Right renal cortex interstitium (tissue), 3 donors: ENCODE measurements at places on chromosomes 4 and X. TPM values are rescaled to one million over a fixed set of nuclear protein-coding genes. Genes with fewer than 3 reads are reported as not detected.

GRCh38 chr4:48153791-48154550 lies 19.9 kb upstream of the TXK start:
- DNase-seq = no peak

DNA sequence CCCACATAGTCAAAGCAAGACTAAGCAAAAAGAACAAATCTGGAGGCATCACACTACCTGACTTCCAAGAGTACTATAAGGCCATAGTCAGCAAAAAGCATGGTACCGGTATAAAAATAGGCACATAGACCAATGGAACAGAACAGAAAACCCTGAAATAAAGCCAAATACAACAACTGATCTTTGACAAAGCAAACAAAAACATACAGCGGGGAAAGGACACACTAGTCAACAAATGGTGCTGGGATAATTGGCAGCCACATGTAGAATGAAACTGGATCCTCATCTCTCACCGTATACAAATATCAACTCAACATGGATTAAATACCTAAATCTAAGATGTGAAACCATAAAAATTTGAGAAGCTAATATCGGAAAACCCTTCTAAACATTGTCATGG lies 819.3 kb upstream of the FRG1 start:
- no peak for DNase-seq

DNA sequence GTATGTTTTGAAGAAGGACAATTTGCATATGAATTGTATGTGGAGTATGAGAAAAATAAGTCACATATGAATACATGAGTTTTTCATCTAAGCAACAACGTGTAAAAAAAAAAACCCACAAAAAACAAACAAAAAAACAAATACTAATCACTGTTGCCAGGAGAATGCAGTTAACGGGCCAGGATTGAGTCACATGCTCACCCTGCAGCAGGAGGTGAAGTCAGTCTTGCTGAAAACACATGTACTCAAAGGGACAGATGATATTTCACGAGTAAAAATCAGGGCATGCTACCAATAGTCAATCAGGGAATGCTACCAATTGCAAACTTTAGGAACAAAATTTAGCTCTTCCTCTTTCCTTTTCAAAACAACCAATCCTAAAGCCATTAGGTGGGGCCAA lies 10.4 kb upstream of the DCLK2 start:
- no peak for DNase-seq

GRCh38 chr4:24671849-24672248 lies 87.5 kb upstream of the DHX15 start:
- DNase-seq = no peak

HSFX2 gene
- 0.71 TPM for polyA plus RNA-seq

DNA sequence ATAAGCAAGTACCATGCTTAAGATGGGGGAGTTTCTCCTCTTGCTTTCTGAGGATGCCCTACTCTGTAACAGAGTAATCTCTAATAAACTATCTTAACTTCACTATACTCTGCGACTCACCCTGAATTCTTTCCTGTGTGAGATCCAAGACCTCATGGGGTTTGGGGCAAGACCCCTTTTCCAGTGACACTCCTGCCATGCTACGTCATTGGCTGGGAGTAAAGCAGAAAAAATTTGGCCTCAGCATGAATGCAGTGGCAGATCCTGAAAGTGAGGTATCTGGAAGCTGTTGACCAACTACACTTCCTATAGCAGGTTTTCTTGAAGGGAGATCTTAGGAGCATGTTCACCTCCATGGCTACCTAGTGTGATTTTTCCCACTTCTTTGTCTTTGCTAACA lies 109.1 kb upstream of the MED14 start:
- no peak for DNase-seq

BLOC1S4 gene
- polyA plus RNA-seq = 9.4 TPM

DNA sequence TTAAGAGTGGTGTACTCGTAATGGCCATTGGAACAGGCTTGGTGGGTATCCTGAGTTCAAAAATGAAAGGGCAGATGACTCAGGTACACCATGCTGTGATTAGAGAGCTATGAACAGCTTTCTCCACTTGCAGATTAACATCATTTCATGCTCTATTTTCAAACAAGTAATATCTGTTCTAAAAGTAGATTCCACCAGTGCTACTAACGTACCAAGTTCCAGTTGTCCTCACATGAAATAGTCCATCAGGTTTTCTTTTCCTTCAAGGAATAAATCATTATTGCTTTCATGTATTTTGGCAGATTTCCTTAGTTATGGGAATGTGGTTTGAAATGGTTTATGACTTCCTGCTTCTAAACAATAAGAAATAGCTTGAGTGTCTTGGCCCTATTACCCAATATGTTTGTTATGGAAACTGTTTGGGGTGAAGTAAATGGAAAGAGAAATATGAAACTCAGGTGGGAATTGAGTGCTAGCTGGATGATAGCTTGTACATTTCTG lies 49.9 kb downstream of the PCDH7 start:
- no peak for DNase-seq

DNA sequence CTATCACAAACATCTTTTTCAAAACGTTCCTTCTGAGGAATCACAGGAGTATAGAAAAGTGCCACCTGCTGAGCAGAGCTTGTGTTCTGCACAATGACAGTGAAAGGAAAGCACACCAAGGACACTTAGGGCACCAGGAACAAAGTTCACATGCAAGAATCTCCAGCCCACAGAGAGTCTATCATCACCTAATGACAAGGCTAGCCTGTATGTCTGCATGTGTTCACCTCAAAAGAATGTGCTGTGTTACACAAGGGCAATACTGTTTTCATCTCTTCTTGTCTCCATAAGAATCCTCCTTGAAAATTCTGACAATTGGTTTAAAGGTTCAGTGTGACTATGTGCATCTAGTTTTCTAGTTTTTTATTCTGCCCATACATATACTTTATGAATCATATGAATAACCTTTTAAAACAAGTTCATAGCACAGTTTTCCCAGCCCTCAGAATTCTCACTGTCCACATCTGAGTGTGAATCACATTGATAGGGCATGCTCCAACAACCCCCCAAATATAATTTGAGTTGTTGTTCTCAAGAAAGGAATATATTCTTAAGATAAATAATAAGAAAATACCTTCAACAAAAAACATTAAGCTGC lies 118.0 kb downstream of the PWWP3B start:
- no peak for DNase-seq

MFAP3L gene
- 21.4 TPM for polyA plus RNA-seq

ASB9 gene
- polyA plus RNA-seq = 12.6 TPM

FAAH2 gene
- polyA plus RNA-seq = 13.5 TPM

DNA sequence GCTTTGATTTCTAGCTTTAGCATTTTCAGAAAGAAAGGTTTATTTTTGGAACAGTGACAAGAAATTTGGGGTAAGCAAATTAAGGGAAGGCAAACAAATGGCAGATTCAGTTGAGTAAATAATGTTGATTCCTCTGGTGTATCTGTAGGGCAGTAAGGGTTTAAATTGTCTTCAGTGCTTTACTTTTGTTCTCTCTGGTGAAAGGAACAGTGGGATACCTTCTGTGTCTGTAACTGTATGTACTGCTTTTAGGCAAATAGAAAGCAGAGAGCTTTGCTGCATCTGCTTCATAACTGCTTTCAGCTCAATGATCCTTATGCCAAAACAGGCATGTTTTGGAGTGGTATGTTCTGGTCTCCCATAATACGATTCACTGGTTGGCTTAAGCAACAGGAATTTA lies 932.1 kb upstream of the SLIT2 start:
- DNase-seq = no peak

- peak; percentile 48 for DNase-seq
These were observed 107.5 kb upstream of the RPL34 start for GRCh38 chr4:108512615-108513505.

- DNase-seq = no peak
These were observed 65.3 kb downstream of the PALLD start for GRCh38 chr4:168562041-168562571.

GRCh38 chr4:53905941-53906377 lies 158.4 kb downstream of the CHIC2 start:
- no peak for DNase-seq

FAT1 gene
- polyA plus RNA-seq = 232 TPM

TRIM61 gene
- polyA plus RNA-seq = 4.3 TPM

GRCh38 chr4:160034501-160034900 lies 931.6 kb downstream of the RAPGEF2 start:
- no peak for DNase-seq

RNF150 gene
- 29.6 TPM for polyA plus RNA-seq

ASB12 gene
- 0.71 TPM for polyA plus RNA-seq

GRCh38 chr4:67131224-67131623 lies 414.1 kb downstream of the CENPC start:
- no peak for DNase-seq

DNA sequence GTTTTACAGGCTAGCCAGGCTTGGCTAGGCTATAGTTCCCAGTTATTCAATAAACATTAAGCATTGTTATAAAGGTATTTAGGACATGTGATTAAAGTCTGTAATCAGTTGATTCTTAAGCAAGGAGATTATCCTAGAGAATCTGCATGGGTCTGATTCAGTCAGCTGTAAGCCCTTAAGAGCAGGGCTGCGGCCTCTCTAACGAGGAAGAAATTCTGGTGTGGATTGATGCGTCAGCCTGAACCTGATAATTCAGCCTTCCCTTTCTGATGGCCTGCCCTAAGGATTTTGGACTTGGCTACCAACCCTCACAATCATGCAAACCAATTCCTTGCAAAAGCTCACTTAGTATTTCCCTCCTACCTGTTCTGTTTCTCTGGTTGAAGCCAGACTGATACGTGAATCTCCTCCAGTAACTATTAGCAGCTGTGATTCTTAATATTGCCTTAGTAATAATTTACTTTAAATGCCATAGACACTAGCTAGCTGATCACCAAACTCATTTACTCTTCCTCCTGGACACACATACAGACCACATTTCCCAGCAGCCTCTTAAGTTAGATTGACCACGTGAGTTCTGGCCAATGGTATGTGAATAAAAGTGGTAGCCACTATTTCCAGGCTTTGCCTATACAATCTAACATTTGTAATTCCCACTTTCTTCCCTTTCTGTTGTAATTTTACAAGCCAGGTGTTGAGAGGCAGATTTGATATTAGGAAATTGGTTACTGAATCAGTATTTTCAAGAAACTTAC lies 678.0 kb upstream of the INTU start:
- DNase-seq = no peak

PDZD4 gene
- 6.8 TPM for polyA plus RNA-seq

DNA sequence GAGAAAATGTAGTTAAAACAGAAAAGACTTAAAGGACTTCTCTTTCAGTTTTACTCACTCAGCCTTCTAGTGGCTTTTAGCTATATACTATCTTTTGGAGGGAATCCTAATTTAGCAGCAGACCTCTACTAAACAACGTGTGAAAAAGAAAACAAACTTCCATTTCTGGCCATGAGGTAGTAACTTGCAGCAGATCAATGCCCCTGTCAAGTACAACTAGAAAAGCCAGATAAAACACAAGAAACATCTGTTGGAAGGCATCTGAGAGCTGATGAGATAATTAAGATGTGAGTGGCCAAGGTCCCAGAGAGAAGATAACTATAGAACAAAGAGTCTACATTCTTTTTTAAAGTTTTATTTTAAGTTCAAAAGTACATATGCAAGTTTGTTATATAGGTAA lies 101.7 kb downstream of the CORIN start:
- no peak for DNase-seq

- no peak for DNase-seq
These were observed 577.8 kb downstream of the SH3BGRL start for GRCh38 chrX:81779701-81780100.

DNA sequence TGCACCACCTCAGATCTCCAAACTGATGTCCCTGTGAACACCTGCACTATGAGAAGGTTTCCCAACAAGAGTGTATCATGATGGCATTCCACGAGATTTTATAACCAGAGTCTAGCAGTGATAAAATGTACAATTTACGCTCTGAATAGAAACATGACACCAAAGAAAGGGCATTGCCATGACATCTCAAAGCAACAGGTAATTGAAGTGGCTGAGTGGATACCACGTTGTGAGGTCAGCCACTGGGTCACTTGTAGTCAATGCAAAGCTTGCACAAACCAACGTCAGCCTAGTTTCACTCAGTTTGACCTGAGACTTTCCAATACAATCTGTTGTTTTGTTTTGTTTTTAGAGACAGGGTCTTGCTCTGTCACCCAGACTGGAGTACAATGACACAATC lies 15.0 kb upstream of the SLC25A5 start:
- DNase-seq = no peak

DNA sequence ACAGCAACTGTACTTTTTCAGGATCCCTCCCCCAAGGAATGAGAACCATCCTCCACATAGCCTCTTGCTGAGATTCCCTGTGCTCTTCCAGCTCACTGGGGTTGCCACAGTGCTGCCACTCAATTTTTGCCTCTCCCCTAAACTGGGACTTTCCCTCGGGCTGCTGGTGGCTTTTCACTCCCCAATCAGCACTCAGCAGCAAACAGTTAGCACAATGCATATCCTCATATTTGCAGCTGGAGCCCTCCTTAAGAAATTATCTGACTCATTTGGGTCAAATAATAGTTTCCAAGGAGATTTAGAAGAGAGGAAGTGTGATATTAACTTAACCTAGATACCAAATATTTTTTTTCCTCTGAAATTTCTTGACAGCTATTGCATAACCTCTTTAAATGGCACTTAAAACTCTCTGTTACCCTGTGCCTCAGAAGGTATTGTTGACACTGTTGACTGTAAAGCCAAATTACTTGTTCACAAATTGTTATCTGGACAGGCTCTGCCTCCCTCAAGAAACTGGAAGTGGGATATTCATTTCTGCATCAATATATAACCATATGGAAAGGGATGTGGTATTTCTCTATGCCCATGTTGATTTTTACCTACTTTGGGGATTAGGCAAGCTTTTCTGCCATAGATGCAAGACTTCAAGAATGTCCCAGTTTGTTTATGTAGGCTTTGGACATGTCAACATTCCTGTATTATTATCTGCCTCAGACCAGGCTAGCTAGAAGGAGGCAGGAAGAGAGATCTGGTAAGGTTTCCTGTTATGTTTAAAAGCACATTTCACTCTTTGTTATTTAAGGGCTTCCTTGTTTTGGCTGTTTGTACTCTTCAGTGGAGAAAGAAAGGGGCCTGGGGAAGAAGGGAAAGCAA lies 58.0 kb downstream of the SEPTIN11 start:
- DNase-seq = no peak

RCHY1 gene
- polyA plus RNA-seq = 57.2 TPM

MAGEB1 gene
- not detected for polyA plus RNA-seq

- DNase-seq = no peak
These were observed 1529.1 kb upstream of the ADGRL3 start for GRCh38 chr4:59671037-59671436.

DGAT2L6 gene
- polyA plus RNA-seq = not detected

GRCh38 chrX:84907324-84907968 lies 96.2 kb upstream of the APOOL start:
- DNase-seq = no peak

- DNase-seq = no peak
These were observed 48.4 kb downstream of the PDHA1 start for GRCh38 chrX:19392078-19392477.

MAGEB2 gene
- polyA plus RNA-seq = not detected

GRCh38 chr4:119592830-119593229 lies 35.8 kb downstream of the PDE5A start:
- DNase-seq = no peak

PCDH7 gene
- polyA plus RNA-seq = 18.2 TPM

DNA sequence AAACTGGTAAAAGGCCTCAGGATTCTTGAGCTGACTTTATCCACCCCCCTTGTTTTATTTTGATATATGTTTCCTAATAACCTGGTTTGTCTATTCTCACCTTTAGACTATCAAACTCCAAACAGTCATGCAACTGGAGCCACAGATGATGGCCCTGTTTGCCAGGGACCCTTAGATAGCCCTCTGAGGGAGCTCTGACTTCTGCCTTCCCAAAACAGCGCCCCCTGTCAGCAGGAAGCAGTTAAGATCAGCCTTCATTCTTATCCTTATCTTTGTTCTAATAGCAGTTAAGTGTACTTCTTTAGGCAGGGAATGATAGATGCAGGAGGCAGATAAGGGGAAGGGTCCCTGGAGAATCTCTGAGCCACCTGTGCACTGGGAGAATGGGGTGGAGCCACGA lies 27.5 kb upstream of the CXCL13 start:
- no peak for DNase-seq

- no peak for DNase-seq
These were observed 51.9 kb downstream of the NR3C2 start for GRCh38 chr4:148390311-148390710.
